CD4-positive, alpha-beta T cell treated with Interleukin-12 subunit alpha and Interleukin-12 subunit beta, for 1 hour (primary cell): ENCODE measurements at places on chromosomes 11 and 22.
A peak's percentile ranks its signal among the peaks of the same experiment; 100 is the strongest.

GRCh38 chr11:66950112-66950535, 8.1 kb downstream of the PC start:
- no peak for DNase-seq

DNA sequence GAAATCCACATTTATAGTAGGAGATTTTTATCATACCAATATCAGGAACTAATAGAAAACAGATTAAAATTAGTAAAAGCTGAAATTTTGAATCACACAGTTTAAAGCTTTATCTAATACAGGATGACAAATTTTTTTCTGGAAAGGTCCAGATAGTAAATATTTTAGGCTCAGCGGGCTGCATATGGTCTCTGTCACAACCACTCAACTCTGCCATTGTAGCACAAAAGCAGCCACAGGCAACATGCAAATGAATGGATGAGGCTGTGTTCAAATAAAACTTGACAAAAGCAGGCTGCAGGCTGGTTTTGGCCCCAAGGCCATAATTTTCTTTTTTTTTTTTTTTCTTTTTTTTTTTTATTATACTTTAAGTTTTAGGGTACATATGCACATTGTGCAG, 108.2 kb upstream of the CCDC90B start:
- DNase-seq: no peak

GRCh38 chr11:74476536-74476935, 9.2 kb upstream of the KCNE3 start:
- DNase-seq: no peak

DNA sequence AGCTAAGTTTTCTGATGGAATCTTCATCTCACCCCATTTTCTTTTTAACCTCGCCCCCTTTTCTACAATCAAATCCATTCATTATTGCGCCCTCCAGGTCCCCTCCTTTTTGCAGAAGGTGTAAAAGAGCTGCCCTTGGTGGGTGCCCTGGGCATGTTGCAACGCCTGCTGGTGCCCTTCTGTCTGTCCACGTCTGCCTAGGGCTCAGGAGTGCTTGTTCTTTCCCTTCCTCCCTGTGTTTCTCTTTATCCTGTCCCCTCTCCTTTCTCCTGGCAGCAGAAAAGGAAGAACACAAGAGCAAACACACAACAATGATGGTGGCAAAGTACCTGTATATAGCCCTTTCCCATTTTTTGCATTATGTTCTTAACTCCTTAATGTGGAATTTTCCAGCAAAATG, 6.2 kb upstream of the TLCD5 start:
- DNase-seq: no peak

- DNase-seq: no peak
Observed at GRCh38 chr11:64536997-64537396, 54.0 kb upstream of the SLC22A12 start.

- DNase-seq: no peak
Observed at GRCh38 chr22:39722501-39722900, 151.9 kb downstream of the CACNA1I start.

- DNase-seq: peak; percentile 9
Observed at GRCh38 chr11:77821349-77821851, 456 bp downstream of the AAMDC start.

GRCh38 chr22:19514831-19515565, 9.2 kb downstream of the CLDN5 start:
- no peak for DNase-seq

GRCh38 chr11:78037056-78037455, 14.0 kb upstream of the KCTD14 start:
- no peak for DNase-seq

DNA sequence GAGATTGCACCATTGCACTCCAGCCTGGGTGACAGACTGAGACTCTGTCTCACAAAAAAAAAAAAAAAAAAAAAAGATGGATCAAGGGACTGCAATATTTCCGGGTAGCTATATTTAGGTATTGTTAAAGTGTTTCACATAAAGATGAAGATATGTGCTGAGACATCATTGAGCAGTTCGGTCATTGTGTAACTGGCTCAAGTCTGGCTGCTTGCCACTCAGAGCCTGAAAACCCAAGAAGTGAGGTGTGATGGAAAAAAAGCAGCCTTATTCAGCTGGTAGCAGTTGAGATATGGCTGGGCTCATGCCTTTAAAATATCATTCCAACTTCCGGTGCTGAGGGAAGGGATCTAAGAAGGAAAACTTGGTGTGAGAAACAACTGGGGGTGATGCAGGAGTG, 46.9 kb downstream of the LUZP2 start:
- no peak for DNase-seq

- no peak for DNase-seq
Observed at GRCh38 chr11:64384981-64385944, 26.3 kb downstream of the RPS6KA4 start.

DNA sequence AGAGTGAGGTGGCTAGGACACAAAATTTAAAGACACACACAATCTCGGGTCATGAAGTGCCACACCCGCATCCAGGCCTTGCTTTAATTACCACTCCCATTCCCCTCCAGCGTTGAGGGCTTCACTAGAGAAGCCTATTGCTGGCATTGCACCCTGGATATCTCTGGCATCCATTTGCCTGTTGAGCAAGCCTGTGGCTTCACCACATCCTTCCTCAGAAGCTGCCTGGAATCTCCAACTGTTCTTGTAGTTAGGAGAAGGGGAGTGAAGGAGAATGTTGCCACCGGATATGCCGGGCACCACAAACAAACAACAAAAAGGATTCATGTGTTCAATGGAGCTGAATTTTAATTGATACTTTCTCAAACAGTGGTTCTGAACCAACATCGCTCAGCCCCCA, 34.4 kb upstream of the RCN1 start:
- no peak for DNase-seq

DNA sequence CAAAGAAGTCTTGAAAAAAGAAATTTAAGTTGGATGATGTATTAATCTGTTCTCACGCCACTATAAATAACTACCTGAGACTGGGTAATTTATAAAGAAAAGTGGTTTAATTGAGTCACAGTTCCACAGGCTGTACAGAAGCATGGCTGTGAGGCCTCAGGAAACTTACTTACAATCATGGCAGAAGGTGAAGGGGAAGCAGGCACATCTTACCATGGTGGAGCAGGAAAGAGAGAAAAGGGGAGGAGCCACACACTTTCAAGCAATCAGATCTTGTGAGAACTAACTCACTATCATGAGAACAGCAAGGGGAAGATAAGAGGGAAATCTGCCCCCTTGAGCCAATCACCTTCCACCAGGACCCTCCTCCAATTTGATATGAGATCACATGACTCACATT, 65.7 kb upstream of the AMOTL1 start:
- DNase-seq: no peak

DNA sequence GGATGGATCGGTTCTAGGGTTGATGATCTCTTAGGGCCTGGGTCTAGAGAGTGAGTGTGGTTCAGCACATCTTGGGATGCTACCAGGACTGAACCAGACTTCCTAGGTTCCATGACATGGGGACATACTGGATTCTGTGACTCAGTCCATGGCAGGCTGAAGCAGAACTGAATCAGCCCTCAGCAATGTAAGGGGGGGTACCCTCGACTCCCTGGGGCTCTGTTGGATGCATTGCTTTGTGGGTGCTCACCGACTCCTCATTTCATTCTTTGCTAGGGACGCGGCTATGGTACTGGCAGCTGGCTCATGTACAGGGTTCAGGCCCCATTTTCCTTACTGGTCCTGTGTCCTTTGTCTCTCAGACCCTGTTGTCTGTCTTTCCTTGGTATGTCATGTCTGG, 733 bp upstream of the GRAMD1B start:
- no peak for DNase-seq

GRCh38 chr11:103637295-103637694, 399.1 kb upstream of the DDI1 start:
- DNase-seq: no peak

DNA sequence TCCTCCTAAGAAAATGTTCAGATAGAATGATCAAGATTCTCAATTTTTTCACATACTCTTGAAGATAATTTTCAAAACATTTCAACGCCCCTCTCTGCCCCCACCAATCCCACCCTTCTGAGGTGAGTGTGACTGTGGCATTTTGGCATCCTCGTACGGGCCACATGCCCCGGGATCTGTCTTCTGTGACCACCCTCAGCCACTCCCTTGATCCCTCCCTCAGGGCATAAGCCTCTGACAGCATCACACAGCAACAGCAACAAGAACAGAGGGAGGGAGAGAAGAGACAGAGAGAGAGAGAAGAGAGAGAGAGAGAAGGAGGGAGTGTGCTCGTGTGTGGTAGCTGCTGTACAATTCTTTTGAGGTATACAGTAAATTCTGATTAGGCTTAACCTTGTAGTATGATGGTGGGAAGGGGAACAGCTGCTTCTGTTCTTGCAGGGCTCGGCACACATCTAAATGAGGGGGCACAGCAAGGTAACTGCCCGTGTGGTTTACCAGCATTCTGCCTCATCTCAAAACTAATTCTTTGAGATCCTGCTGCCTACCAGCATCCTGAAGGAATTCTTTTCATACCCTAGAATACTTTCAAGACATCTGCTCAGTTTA, 21.4 kb downstream of the SCUBE2 start:
- no peak for DNase-seq

DNA sequence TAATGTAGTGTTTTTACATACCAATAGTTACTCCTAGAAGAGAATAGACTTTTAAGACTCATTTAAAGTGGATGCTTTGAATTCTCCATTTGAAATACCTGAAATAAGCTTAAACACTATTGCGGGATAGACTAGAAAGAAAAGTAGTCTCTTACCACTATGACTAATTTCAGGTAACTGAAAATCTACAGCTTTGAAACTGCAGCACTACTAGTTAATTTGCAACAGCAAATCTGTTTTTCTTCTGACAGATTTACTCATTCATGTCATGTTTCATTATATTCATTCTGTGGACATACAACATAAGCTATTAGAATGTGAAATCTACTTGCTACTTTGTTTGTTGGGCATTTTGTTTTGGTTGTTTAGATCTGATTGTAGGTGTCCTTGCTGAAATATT, 153.6 kb downstream of the MAML2 start:
- DNase-seq: no peak

DNA sequence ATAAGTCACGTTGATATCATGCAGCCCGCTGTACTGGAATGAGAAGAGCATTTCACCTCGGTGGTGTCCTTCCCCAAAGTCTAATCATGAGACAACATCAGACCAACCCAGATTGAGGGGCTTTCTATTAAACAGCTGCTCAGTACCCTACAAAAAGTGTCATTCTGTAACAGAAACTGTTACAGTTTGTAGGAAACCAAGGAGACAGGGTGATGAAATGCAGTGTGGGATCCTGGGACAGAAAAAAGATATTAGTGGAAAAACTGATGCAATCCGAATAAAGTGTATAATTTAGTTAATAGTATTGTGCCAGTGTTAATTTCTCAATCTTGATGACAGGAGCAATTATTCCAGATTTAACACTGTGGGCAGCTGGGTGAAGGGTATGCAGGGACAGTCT, 128.0 kb downstream of the MICAL2 start:
- no peak for DNase-seq
